ENCODE measurements at places on chromosomes 2 and 18.

DNA sequence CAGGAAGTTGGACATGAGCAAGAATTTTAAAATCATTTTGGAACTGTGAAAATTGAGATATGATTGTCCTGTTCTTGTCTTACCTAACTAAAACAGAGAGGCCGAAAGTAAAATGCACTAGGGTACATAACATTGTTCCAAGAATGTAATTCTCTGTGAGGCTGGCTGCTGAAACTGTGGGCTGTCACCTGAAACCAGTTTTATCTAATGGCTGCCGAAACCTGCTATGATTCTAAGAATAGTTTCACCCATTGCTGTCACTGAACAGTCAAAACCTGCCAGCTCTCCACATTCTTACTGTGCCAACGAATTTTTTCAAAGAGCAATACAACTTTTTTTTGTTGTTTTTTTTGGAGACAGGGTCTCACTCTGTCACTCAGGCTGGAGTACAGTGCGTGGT is 119.3 kb upstream of the ZSWIM2 start:
- DNase-seq: no peak

- DNase-seq: no peak
These were observed 4.0 kb downstream of the PTGR3 start for GRCh38 chr18:75204732-75205513.

DNA sequence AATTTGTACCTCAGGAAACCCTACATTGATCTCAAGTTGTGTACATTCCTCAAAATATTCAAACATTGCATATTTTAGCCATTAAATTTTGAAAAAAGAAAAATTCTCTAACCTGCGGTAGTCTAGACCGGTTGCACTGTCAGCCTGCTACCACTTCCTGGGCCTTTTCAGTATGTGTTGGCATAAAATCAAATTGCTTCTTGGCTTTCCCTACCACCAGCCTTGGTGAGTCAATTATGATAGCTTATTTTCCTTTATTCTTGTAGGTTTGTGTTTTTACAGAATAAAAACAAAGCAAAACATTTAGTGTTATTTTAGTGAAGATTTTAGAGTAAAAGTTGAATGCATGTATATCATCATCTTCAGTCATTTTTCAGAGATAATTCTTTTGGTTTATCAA is 61.2 kb downstream of the FAM171B start:
- DNase-seq: no peak

GRCh38 chr2:620004-620403 is 57.2 kb downstream of the TMEM18 start:
- no peak for DNase-seq

GRCh38 chr2:205171261-205171940 is 510.9 kb upstream of the NRP2 start:
- no peak for DNase-seq

DNA sequence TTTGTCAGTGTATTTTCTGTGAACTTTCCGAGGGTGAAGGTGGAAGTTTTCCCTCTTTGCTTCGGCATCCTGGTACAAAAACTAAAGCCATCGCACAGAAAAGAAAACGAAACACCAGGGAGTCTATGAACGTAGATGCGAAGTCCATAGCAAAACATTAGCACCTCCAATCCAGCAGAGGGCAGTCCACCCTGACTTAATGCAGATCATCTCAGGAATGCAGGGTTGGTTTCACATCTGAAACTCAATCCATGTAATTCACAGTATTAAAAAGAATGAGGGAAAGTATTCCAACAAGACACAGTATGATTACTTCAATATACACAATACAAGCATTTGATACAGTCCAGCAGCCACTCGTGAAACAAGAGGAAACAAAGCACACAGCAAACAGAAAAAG is 70.8 kb downstream of the RTP5 start:
- DNase-seq: no peak

DNA sequence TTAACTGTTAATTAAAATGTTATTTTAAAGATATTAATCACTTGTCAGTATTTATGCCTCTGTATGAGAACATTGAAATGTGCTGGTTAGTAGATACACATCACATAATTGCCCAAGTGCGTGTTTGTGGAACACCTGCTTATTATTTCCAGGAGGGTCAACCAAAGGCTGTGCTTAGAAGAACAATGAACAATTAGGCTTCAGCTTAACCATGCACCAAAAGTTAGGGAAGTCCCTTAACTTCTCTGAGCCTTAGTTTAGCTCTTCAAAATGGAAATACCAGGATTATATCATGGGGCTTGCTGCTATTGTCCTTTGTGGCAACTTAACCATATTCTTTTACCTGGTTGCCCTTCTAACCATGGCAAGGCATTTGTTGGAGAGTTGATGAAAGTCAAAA is 43.0 kb upstream of the PLA2R1 start:
- no peak for DNase-seq

GRCh38 chr2:226366920-226367319 is 432.7 kb downstream of the IRS1 start:
- no peak for DNase-seq

DNA sequence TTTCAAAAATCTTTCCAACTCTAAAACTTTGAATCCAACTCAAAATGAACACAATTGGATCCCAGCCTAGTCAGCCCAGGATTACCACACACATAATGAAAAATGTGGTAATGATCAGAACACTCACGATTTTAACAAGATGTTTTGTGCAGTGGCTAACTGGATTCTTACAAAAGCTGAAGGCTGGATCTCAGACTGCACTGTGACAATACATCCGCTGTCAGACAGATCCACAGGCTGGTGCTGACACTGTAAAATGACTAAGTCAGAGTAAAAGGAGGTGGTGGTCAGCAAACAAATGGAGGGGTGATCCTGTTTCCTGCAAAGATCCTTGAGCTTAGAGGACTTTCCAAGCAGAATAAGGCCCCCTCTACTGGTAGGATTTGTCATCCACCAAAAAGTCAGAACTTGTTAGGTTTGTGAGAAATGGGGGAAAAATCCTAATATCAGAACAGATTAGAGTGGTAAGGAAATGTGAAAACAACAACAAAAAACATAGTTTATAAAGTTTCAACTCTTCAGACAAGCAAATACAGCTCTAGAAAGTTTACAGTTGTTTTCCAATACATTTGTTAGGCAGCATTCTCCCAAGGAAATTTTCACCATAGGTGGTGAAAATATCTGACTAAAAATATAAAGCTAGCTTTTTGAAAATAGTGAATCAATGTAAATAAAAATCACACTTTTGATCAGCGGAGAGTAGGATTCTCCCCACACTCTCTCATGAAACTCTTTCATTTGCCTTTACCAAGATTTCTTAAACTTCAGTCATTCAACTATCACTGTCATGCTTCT is 211.9 kb downstream of the AGPS start:
- no peak for DNase-seq

DNA sequence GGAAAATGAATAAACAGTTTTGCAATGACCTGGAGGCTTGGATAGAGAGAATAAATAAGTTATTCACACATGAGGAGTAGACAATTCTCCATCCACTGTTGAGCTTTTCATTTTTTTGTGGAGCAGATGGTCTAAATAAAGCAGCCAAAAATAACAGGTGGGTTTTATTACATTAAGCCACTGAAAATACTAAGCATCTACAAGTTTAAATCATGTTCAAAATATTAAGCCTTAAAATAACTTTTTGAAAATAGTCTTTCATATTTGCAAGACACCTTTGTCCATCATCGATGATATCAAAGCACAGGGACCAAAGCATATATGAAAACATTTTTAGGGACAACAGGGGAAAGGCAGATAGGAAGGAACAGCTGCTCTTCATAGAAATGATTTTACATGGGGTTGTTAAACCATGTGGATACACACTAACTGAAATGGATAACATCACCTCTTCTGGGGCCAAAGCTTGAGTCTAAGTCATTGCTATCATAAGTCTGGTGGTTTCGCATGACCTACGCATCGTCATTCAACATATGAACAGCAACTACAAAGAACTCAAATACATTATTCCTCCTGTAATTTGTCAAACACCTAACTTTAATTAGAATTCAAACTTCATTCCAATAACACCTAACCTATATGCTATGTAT is 197.6 kb upstream of the CHST9 start:
- no peak for DNase-seq

DNA sequence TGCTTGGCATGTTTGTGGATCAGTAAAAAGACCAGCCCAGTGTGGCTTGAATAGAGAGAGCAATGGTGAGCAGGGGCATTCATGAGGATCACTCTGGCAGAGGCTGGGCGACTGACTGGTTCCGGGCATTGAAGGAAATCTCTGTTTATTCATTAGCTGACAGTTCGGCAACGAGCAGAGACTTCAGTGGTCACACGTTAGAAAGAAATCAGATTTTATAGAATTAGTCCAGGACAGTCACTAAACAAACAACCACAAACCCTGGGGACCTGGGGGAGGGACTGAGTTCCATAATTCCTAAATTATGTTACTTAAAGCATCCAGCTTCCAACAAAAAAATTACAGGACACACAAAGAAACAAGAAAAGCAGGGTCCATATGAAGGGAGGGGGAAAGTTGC is 72.5 kb downstream of the NOL10 start:
- DNase-seq: no peak

GRCh38 chr2:8355102-8355859 is 326.6 kb upstream of the ID2 start:
- no peak for DNase-seq

- DNase-seq: no peak
These were observed 30.1 kb downstream of the FHOD3 start for GRCh38 chr18:36327352-36328316.

DNA sequence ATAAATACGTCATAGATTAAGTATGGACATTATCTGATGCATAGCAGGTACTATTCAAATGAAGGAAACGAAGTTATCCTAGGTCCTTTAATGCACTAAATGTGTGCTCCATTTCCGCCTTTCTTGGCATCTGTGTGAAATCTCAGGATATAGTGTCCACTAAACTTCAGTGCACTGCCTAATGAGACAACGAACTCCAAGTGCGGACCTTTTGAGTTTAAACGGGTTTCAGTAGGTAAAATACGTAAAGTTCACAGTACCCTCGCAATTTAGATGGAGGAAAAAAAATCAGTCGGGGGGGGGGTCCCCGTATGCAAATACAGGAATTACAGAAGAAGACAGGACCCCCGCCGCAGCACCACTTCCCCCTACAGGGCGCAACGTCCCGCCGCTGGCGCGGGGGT is 729 bp upstream of the REL start:
- DNase-seq: no peak

- DNase-seq: no peak
These were observed 341.2 kb downstream of the PIK3C3 start for GRCh38 chr18:42296192-42296591.

GRCh38 chr2:112184121-112184520 is 45.9 kb downstream of the FBLN7 start:
- no peak for DNase-seq

DNA sequence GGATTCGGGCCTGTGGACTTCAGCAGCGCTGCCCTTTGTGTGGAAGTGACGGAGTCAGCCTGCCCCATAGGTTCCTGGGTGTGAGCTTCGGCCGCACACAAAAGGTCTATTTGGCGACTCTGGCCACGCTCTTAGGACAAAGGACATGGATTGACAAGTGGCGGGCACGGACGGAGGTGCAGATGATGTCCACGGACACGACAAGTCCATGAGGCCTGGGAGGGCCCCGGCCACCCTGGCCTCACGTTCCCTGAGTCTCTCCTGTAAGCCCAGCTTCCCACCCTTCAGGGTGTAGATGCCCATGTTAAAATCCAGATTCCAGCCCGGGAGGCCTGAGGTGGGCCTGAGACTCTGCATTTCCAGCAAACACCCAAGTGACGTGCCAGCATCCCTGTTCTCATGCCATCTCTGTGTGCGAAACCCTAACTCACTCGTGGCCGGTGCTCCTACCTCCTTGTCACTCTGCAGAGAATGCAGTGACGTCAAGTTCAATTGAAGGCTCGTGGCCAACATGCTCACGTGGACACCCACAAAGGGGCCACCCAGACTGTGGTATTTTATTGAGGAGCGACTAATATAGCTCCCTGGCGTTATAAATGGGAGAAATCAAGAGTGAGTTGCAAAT is 111.7 kb downstream of the RTP5 start:
- peak; percentile 22 for DNase-seq

Data from dorsolateral prefrontal cortex (tissue), 122 donors.